Kidney epithelial cell (primary cell): ENCODE measurements at places on chromosomes 16 and 17. TPM values are rescaled to one million over a fixed set of nuclear protein-coding genes. Genes with fewer than 3 reads are reported as not detected.

Gene CPHXL2
- total RNA-seq, result not detected in 2 replicates

Gene SLC13A2
- total RNA-seq, result not detected in 2 replicates

Gene SLC22A31
- 6.1 and 6.8 TPM in 2 replicates for total RNA-seq

Gene PLXDC1
- under 0.01 and 0.67 TPM in 2 replicates for total RNA-seq

Gene NHERF1
- total RNA-seq, result 33.6 and 40.6 TPM in 2 replicates

Gene ABCA9
- total RNA-seq, result 0.07 and 0.08 TPM in 2 replicates

Gene RAB26
- total RNA-seq, result 0.54 and 0.68 TPM in 2 replicates

Gene YPEL2
- total RNA-seq, result 9.4 and 16.8 TPM in 2 replicates

Gene TAC4
- total RNA-seq, result not detected in 2 replicates

Gene DOC2A
- total RNA-seq, result 0.33 TPM in 1 of 2 replicates, not detected in the other

Gene KRT27
- not detected in 2 replicates for total RNA-seq

Gene TPSG1
- total RNA-seq, result not detected in 2 replicates

Gene CYGB
- 16.9 and 19.9 TPM in 2 replicates for total RNA-seq

Gene CBLN1
- 0.27 TPM in 1 of 2 replicates, not detected in the other for total RNA-seq

Gene CACNA1G
- total RNA-seq, result 0.07 TPM in 1 of 2 replicates, not detected in the other

Gene GPR179
- total RNA-seq, result 0.04 and 0.07 TPM in 2 replicates

Gene IRF8
- 2.2 and 5.4 TPM in 2 replicates for total RNA-seq

Gene C16orf96
- not detected in 2 replicates for total RNA-seq

Gene KRT28
- total RNA-seq, result not detected in 2 replicates

Gene SLC6A2
- not detected in 2 replicates for total RNA-seq

Gene ASGR2
- total RNA-seq, result not detected in 2 replicates

Gene USH1G
- not detected in 2 replicates for total RNA-seq

Gene ADGRG1
- total RNA-seq, result 143 and 150 TPM in 2 replicates
